ENCODE measurements at places on chromosomes 4 and X. TPM values are rescaled to one million over a fixed set of nuclear protein-coding genes. Genes with fewer than 3 reads are reported as not detected.

The TLL1 gene
- 1.4 TPM for total RNA-seq

DNA sequence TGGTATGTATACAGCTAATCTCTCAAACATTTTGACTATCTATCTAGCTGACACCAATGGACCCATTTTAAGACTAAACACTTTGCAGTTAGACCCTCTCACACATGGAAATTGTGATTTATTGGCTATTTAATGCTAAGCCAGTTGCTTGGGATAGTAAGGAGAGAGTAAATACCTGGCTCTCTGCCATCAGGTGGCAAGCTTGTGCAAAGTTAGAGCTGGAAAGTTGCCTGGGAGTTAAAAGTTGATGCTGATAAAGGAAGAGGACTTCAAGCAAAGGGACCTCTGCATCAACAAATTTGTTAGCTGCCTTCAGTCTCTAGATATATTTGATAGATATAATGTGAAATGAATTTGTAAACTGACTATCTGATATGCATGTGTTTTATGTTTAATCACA is 61.1 kb downstream of the PACRGL start:
- DNase-seq, result no peak

- DNase-seq, result no peak
Observed at GRCh38 chr4:136103616-136104015, 1428.7 kb downstream of the PCDH18 start.

GRCh38 chr4:152448038-152448707 is 87.7 kb downstream of the FBXW7 start:
- DNase-seq, result no peak

The ARHGAP36 gene
- not detected for total RNA-seq
